Stimulated activated CD4-positive, alpha-beta T cell treated with anti-CD3 and anti-CD28 coated beads, Interleukin-15, amount 100 ng/mL, for 24 hours (primary cell): ENCODE measurements at places on chromosomes 16 and 17.

DNA sequence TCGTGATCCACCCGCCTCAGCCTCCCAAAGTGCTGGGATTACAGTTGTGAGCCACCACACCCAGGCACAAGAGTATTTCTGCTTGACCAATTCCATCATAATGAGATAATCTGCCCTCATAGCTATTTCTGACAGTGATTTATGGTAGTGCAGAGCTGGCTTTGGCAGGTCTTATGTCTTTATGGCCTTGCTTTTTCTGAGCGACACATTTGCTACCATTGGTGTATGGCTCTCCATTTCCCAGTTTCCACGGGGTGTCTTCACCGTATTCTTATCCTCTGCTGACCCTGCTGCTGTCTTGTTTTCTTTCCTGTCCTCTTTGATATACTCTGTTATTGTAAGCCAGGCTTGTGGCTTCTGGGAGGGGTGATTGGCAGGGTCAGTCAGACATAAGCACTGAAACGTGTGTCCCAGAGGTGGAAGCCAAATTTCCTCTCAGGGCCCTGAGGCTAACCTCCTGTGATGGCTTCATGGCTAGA lies 161.1 kb upstream of the TBX2 start:
- DNase-seq = no peak

DNA sequence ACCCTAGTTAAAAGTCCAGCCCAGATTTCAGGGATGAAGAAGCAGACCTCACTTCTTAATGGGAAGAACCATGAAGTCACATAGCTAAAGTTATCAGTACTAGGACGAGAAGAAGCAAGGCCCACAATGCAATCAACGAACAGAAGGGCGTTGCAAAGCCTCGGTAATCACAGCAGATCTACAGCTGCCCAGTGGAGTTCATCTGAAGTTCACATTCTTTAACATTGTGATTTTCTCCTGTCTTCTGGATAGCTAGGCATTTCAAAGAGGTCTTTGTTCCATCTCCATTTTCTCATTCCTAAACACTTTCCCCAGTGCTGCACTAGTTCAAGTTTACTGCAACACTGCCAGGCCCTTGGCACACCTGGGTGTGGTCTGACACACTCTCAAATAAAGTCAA lies 226.7 kb upstream of the N4BP1 start:
- no peak for DNase-seq

DNA sequence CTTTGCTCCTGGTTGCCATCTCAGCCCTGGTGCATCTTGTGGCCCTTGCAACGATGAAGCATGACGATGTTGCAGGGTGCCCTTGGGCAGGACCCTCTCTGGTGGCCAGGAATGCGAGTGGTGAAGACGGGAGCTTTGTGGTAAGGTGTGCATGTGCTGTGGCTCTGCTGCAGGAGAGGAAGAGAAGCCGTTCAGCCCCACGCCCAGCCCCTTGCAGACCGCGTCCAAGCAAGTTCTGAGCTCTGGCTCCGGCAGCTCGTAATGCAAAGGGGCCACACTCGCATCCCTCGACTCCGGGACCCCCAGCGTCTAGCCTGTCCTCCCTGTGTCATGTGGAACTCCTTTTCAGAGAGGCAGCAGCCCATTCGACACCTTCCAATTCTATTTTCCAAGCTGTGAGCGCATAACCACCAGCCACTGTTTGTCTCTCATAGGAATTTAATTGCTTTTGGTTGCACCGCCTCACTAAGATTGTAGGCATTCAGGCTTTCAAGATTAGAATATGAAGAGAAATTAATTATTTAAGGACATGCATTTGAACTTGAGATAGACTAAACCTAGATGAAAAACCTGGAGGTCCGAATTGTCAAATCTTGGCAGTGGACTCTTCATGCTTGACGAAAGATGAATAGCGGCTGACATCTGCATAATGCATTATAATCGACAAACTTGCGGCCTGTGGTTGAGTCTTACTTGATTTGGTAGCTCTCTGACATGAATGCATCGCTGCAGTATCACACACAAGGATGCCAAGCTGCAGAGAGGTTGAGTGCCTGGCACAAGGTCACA lies 21.1 kb upstream of the KCNG4 start:
- DNase-seq = no peak

GRCh38 chr16:3173892-3174617 lies 13.9 kb upstream of the OR1F1 start:
- peak; percentile 60 for DNase-seq

GRCh38 chr16:2481676-2482075 lies 6.7 kb downstream of the TBC1D24 start:
- DNase-seq = no peak

GRCh38 chr17:37207103-37207502 lies 168.7 kb upstream of the C17orf78 start:
- DNase-seq = no peak

- DNase-seq = no peak
Measured at GRCh38 chr17:40526668-40527067, 25.2 kb upstream of the TNS4 start.

- DNase-seq = peak; percentile 45
Measured at GRCh38 chr17:42266918-42267766, 9.0 kb downstream of the STAT5B start.
